Suppressor macrophage (primary cell): ENCODE measurements at places on chromosomes 4 and X.

DNA sequence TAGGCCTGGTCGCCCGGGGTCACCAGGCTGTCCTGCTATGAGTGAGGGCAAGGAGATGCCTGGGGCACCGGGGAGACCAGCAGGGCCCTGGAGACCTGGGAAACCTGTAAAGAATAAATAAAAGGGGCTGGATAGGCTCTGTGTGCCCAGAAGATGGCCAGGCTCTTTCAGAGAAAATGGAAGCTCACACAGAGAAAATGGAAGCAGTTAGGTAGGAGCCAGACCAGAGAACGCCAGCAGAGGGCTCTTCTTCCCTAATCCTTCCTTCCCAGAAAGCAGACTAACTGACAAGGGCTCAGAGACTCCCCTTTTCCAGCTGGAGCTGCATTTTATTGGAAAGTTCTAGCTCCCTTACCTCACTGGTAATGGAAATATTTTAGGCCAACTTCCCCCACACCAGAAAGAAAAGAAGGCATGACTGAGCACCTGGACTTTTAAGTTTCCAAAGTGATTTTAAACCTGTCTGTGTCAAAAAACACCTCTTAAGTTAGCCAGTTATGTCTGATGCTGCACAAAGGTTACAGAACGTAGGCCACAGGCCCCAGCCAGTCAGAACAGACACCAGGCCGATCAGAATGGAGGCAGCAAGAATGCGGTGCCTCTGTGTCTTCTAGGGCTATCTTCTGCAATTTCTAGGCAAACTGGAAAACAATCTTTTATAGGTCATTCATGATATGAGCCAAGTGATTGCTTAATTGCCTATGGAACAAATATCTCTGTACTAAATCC, 74.0 kb downstream of the ATG4A start:
- peak; percentile 3 for DNase-seq

DNA sequence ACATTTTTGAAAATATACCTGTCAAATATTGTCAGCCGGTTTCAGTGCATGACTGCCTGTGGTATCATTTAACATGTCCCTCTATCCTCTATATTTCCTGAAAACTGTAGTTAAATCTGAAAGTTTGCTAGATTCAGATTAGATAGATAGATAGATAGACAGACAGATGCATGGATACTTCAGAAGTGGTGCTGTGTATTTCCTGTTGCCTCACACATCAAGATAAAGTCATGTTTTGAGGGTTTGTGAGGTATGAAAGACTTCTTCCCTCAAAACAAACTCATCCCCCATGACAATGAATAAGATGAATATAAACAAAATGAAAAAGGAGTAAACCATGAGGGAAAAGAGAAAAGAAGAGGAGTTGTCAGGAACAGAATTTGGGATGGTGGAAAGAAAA, 6.0 kb upstream of the BST1 start:
- DNase-seq = no peak

DNA sequence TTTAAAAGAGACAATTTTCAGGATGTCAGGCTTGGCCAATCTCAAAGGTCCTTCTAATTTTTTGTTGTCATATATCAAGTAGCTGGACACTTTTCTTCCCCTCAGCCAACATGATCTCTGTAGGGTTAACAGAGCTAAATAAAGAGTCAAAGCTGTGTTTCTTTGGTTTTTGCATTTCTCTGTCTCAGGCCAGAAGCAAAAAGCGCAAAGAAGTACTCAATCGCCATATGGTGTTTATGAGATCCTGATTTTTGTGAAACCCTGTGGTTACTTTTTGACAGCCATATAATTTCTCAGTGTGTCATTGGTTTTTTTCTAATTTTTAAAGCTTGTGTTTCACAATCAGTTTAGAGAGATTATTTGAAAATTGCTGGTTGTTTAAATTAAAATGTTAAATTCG, 111.9 kb downstream of the MAPK10 start:
- DNase-seq = no peak

DNA sequence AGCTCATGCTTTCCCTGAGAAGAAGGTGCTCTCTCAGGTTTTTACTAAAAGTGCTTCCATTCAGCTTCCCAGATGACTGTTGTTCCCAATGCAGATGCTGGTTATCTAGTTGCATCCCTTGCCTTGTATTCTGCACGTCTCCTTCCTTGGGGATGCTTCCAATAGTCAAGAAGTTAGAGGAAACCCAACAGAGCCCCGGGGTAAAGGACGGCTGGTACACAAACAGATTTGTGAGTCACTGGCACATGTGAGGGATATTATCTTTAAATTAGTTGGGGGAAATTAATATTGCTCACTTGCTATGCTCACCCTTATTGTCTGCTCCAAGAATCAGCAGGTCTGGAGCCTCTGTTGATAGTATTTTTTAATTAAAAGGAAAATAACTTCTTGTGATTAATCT, 465.2 kb upstream of the BOD1L1 start:
- DNase-seq = no peak

DNA sequence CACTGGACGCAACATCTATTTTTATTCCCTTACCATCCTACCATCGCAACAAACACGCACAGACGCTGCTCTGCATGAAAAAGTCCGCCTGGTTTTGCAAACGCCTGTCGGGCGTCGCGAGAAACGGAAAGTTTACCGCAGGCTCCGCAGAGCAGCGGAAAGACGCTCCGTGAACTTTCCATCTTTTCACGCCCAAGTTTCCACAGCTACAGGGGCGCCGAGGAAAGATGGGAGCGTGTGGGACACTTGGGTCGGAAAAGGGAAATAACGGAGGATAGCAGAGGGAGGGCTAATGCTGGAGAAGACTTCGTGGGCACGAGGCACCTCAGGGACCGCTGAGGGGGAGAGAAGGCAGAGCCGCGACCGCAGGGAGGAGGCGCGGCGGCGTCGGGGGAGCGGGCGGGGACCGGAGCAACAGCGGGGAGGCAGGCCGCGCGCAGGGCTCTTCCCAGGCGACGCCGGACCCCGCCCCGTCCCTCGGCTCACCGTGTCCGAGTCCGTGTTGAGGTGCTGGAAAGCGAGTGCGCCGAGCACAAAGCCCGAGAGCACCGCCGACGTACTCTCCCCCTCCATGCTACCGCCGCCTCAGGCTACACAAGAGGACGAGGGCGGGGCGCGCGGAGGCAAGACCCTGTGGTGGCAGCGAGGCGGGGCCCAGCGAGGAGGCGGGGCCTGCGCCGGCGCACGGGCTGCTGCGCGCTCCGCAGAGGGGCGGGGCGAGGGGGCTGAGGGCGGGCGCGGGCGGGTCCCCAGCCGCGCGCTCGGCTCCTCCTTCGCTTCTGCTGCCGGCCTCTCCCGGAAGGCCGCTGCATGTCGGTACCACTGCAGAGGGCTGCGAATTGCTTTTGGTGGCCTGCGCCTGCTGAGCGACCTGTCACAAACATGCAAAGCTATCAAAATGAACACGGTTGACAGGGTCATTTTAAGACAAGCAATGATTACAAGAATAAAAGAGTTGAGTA, at the start of gene ABRAXAS1:
TSS of gene ABRAXAS1 (minus strand) at position 601 of the 962 bp plus-strand sequence. CDS start at position 573, 28 bp downstream.
- peak; percentile 98 for DNase-seq

DNA sequence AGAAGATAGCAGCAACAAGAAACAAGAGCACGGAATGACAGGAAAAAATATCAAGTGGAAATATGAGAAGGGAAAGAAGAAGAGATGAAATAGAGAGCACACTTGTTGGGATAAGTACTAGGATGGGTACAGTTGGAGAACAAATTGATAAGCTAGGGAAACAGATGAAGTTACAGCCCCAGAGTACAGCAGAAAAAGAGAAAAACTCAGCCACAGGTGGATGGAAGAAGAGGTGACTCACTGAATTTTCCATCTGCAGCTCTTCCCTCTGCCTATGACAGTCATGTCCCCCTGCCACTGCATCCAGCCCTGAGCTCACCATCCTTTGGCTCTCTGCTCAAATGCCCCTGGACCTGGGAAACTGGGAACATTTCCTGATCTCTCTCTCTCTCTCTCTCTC, 209.0 kb downstream of the BCOR start:
- no peak for DNase-seq
